HepG2 (cell line): ENCODE measurements at places on chromosomes 2 and 18.

DNA sequence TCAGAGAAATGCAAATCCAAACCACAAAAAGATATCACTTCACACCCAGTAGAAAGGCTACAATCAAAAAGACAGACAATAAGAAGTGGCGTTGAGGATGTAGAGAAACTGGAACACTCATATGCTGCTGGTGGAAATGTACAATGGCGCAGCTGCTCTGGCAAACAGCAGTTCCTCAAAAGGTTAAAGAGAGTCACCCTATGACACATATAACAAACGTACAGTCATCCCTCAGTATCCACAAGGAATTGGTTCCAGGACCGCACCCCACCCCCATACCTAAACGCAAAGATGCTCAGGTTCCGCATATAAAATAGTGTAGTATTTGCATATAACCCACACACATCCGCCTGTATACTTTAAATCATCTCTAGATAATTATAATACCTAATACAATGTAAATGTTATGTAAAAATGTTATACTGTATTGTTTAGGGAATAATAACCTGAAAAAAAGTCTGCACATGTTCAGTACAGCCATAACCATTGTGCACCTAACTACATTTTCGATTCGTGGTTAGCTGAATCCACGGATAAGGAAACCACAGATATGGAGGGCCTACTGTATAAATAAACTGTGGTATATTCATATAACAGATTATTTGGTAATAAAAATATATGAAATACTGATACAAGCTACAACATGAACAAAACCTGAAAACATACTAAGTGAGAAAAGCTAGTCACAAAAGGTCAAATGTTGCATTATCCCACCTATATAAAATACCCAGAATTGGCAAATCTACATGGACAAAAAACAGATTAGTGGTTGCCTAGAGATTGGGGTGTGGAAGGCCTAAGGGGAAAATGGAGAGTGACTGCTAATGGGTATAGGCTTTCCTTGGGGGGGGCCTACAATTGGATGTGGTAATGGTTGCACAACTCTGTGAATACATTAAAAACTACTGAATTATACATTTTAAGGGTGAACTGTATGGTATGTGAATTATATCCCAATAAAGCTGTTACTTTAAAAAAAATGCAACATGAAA, 37.5 kb downstream of the UXS1 start:
- no peak for DNase-seq

DNA sequence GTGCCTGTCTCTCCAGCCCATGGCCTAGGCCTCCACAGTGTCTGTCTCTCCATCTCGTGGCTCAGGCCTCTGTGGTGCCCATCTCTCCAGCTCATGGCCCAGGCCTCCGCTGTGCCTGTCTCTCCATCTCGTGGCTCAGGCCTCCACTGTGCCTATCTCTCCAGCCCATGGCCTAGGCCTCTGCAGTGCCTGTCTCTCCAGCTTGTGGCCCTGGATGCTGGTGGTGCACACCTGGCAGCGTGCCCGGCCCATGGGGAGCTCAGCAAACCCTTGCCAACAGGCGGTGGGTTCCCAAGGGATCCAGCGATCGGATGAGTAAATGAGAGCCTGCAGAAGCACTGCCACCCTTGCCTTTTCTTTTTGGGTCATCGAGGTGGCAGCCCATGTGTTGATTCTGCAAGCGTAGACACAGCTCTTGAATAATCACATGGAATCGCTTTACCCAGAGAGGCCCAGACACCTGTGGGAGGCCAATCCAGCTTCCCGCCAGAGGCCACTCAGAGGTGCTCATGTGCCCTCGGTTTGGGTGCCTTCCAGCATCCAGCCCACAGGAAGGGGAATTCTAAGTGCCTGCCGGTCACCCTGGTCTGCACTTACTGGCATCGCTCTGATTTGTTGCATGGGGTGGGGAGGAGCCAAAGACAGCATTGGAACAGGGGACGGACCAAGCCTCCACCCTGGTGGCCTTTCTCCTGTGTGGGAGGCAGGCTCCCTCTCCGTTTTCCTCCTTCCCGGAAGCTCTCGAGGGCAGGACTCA, 101.8 kb upstream of the HDAC4 start:
- DNase-seq: no peak

DNA sequence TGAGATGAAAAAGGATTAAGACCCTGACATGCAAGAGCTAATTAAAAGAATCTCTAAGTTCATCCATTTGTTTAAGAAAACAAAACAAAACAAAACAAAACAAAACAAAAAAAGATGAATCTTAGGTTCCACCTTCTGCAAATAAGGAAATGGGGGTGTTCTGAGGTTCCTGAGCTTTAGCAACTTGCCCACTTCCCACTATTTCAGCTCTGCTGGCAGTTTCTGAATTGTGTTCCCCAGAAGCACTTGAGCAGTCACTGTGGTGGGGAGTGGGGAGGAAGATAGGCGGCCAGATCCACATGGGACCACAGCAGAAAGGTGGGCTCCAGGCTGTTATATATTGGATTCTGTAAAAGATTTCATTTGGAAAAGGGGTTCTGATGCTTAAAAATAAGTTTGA, 20.3 kb downstream of the INO80C start:
- DNase-seq: no peak

- no peak for DNase-seq
These were observed 50.1 kb downstream of the CDH19 start for GRCh38 chr18:66553824-66554223.

GRCh38 chr2:162712598-162712997, 126.0 kb downstream of the KCNH7 start:
- no peak for DNase-seq

DNA sequence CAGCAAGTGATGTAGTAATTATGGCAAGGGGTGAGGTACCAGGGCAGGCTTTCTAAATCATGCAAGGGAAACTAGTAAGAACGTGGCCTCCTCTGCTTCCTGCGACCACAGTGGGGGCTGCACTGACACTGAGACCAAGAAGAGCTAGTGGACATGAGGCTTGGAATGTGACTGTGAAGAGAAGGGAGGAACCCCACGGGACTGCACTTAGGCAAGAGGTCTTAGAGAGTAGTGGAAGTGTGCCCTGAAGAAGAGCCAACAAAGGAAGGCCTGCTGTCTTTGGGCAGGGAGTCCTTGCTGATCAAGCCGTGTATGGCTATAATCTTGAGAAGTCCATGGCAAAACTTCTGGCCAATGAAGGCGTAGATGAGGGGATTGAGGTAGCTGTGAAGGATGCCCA, 8.9 kb upstream of the RUFY4 start:
- DNase-seq: no peak

DNA sequence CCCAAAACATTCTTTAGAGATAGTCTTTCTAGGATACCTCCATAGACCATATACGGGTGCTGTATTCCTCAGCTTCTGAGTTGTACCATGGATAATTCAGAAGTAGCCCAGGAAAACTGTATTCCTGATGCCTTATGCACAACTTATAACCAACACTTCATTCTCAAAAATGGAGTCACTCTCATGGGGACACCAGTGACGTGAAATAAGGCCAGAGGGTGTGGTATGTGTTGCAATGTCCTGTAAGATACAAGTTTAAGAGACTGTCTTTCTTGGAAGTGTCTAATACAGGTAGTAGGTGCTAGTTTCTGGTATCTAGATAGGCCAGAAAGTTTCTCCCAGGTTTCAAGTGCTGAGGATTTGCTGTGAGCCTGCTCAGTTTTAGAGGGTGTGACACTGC, 36.1 kb downstream of the COX7A2L start:
- no peak for DNase-seq

DNA sequence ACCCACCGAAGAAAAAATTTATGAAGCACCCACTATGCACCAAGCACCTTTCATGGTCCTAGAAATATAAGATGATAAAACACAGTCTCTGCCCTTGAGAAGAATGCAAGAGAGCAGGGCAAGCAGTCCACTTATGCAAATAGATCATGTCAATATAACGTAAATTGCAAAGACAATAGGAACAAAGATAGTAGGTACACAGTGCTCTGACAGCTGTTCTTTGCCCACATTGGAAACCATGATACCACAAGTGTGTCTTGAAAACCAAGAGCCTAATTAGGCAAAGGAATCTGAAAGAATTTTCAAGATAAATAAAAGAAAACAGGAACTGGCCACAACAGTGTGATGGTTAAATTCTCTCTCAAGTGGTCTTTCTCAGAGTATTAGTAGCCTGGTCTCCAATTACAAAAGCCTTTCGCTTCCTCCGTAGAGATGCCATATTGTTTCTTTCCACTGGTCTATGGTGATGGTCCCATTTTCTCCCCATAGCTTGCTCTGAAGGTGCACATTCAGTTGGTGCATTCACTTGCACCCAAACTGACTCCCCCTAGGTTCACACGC, 108.5 kb downstream of the VWC2L start:
- DNase-seq: no peak

- DNase-seq: no peak
These were observed 121.5 kb upstream of the SIX2 start for GRCh38 chr2:45130736-45131135.
